ENCODE measurements at places on chromosomes 16 and 17.

DNA sequence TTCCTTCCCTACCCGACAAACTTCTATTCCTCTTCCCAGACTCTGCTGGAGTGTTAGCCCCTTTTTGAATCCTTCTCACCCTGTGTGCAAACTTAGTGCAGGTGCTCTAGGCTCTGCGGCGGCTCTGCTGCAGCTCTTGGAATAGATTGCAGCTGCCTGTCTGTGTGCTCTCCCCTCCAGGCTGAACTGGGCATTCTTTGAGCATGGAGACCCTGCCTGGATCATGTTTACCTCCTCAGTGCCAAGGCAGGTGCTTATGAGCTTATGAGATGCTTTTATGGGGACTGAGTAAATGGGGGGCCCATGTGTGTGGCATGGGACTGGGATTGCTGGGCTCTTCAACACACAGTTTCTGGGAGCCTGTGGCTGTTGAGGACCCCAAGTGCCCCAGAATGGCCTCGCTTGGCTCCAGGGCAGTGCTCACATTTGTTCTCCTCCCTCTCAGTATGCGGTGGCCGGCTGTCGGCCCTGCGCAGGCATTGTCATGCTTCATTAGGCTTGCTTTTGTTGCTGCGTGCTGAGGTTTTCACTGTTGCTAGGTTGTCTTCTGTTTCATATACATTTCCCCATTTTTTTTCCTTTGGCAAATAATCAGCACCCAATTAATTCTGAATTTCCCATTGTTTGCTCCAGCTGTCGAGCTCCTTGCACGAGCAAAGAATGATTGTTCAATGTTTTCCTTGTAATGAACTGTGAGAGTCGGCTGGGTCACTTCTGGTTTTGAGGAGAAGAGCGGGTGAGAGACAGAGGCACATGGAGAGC, 185.5 kb upstream of the NLRP1 start:
- DNase-seq: peak; percentile 14

DNA sequence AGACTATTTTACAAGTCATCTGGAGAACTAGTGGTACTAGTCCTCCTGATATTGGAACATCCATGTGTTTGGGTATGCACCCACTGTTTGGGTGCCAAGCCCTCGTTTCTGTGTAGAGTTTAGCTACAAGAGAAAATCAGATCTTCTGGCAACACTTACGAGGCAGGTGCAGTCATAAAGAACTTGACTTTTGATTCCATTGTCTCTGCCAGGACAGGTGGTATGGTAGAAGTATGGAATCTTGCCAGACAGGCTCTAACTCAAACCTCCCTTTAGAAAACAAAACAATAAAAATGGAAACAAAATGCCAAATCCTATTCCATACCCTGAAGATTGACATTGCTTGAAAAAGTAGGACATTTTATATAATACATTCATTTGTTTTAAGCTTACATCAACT, 16.0 kb downstream of the RNF43 start:
- DNase-seq: peak; percentile 50

DNA sequence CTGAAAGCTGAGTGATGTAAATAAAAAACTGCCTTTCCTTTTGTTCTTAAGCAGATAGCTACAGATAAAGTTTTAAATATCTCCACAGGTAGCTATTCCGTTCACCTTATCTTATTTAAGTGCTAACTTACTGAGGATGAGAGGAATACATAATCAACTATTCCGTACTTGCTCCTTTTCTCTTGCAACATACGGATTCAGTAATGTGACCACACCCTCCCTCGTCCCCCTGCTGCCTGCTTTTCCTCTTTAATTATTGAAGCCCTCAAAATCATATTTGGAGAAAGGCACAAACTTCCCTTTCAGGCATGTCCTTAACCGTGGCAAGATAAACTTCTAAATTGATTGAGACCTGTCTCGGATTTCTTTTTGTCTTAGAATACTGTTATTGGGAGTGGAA, 101.4 kb downstream of the MAP2K4 start:
- DNase-seq: no peak

DNA sequence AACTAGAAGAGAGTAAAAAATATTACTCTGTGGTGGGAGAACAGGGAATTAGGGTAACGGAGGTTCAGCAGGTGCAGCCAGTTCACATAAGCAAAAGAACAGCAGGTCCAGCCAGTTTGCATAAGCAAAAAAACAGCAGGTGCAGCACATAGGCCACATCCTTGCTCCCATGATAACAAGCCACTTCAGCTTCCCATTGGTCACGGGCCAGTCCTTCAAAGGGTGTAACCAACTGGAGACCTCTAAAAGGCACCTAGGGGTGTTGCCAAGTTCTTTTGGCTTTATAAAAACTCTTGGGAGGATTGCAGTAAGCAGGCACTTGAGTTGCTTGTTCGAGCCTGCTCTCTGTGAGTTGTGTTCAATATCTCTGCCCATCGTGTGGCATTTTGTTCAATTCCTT, 488.1 kb downstream of the XYLT1 start:
- no peak for DNase-seq

GRCh38 chr16:89826531-89827382, 1.5 kb upstream of the SPIRE2 start:
- DNase-seq: no peak

DNA sequence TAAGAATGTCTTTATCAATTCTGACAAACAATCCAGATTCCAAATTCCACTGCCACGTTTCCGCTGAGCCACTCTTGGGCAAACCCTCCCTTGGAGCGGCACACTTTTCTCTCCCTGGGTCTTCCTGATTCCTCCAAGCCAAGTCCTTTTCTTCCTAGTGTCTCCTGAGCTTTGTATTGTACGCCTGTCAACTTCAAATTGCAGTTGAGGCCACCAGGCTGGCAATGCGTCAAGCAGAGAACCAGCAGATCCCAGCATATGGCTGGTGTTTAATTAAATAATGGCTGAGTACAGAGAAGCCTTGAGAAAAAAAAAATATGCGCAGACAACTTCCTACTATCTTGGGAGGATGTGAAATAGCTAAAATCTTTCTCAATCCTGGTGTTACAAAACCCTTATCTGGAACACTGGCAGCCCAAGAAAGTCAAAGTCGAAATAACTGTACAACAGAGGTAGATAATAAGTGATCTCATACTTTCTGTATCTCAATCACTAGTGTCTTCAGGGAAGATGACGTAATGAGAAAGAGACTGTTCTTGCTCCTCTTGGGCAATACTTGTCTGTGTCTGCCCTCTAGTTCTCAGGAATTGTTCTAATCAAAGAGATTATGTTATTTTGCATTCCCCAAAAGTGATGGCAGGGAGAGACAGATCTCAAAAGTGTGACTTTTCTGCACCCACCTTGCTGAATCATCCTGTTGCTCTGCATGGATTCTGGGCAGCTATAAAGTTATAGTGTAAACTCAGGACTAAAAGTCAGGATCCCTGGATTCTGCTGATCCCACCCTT, 15.0 kb downstream of the SMIM36 start:
- DNase-seq: no peak

DNA sequence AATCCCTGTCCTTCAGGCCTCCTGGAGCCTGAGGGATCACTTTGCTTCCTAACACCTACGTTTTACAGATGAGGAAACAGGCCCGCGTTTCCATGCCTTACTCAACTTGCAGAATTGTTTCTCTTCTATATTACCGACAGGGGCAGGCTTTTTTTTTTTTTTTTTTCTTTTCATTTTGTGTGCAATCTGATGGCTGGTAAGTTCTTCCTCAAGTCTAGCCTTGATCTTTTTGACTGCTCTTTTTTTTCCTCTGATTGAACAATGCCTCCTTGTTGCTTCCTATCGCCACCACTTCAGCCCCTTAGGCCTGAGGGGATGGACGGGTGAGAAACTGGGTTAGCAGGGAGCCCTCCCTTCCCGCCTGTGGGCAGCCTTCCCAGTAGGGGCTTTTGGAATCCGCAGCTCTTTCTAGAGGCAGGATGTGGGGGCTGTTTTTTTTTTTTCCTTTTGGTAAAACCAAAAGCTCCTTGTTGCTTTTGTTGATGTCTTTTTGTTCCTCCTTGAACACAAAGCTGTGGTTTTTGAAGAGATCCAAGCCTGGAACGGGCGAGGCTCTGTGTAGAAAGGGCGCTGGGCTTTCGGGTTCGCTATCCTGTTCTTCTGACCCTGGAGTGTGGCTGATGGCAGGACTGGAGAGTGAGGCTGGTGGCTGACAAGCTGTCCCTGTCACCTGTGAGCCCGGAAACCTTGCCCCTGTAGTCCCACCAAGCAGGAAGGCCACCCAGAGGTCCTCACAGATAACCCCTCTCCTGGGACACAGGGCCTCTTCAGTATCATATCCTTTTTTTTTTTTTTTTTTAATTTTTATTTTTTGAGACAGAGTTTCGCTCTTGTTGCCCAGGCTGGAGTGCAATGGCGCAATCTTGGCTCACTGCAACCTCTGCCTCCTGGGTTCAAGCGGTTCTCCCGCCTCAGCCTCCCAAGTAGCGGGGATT, 14.0 kb downstream of the LASP1 start:
- no peak for DNase-seq

DNA sequence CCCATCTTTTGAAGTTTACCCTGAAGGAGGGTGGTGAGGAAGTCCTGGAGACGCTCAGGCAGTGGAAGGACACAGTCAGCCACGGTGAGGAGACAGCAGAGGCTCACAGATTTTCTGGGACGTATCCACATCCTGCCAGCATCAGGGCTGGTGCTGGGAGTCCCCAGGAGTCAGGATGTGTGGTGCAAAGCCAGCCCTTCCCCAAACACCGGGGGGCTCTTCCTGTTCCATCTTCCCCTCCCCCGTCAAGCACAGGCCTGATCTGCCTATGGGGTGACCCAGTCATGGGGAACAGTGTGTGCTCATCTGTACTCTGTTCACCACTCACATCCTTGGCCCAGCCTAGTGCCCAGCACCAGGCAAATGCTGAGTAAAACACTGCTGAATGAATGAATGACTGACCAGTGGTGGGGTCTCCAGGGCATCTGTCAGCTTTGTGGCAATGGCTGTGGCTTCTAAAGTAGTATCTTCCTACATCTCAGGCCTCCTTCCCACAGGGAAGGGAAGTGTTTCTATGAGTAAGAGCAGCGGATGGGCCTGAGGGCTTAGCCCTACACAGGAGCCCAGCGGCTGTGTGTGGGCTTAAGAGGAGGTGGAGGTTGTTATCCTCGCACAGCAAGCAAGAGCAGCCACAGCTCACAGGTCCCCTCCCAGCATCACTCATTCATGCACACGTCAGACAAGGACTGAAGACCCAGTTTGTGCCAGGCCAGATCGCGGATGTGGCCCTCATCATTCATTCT, 23.3 kb downstream of the NOS2 start:
- no peak for DNase-seq

DNA sequence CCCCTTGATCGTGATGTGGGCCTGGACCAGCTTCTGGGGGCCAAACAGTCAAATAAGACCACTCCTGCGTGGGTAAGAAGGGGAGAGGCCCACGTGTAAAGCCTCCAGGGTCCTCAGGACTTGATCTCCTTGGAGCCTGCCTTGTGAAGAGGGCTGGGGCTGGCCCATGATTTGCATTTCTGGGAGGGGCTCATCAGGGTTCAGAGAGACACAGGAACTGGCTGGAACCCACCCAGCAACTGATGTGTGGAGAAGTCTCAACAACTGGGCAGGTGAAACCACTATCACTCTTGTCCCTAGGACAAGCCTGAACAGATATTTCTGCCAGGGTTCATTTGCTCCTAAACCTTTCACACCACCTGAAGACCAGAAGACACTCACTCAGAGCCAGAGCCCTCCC, 214.7 kb downstream of the ZNF423 start:
- DNase-seq: no peak

DNA sequence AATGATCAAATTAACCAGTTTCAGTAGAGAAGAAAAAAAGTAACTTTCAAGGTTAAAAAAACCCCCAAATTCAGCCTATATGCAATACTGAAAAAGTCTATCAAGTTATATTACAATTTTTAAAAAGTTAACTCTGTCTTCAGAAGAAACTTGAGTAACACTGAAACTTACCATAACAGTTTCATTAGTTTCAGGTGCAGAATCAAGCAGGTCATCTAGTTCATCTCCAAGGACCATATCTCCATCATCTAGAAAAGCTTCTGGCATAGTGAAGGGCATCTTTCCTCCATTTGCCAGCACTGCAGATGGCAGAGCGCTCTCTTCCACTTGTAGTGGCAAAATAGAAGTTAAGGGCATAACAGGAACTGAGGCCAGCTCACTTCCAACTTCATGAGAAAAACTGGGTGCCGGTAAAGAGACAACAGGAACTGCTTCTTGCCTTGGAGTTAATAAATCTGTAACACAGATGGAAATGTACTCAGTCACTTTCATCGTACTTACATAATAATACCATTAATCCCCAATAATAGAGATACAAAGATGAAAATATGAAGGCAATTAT, 22.9 kb downstream of the ZC3H7A start:
- no peak for DNase-seq

DNA sequence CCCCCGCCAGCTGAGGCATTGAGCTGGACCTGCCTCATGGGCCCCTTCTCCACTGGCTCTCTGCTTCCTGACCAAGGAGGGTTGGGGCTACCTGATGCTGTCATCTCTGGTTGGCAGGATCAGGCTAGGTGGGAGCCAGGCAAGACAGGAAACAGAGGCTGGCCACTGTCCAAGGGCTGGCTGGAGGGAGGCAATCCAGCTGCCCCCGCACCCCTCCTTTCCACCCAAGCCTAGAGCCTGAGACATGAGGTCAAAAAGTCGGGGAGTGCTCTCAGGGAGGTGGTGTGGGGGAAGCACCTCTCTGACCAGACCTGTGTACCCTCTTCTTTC, 14.5 kb downstream of the NGFR start:
- no peak for DNase-seq

GRCh38 chr16:19892902-19893301, 8.3 kb upstream of the GPRC5B start:
- DNase-seq: no peak

DNA sequence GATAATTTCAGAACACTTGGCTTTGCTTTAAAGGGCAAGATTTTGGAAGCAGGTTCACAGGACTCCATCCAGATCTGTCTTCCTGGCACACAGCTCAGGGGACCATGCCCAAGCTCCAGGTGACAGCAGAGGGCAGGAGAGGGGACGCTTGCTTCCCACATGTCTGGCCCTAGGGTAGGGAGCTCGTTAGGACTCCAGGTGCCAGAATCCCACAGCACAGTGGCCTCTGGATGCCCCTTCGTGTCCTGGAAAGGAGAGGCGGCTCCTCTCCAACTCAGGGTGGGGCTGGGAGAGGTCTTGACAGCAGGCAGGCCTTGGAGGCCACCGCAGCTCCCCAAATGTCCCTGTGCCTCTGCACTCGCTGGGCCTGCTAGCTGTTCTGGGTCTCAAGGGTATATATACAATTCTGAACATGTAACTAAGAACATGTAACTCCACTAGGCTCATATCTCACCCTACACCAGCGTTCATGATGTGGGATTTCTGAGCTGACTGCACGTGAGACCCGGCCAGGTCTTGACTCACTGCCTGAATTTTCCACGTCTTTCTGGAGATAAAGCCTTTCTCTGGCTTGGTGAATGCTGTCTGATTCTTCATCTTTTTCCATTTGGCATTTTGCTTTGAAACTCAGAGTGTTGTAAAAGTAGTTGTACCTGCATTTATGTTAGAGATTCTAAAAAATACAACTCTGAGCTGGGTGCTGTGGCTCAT, 52.8 kb downstream of the MARCHF10 start:
- no peak for DNase-seq

- DNase-seq: no peak
These were observed 21.0 kb downstream of the CNP start for GRCh38 chr17:41987642-41988041.
